ENCODE measurements at places on chromosomes 13 and 19. TPM values are rescaled to one million over a fixed set of nuclear protein-coding genes. Genes with fewer than 3 reads are reported as not detected.

Gene KCNC3
- 25.0 TPM for polyA plus RNA-seq

DNA sequence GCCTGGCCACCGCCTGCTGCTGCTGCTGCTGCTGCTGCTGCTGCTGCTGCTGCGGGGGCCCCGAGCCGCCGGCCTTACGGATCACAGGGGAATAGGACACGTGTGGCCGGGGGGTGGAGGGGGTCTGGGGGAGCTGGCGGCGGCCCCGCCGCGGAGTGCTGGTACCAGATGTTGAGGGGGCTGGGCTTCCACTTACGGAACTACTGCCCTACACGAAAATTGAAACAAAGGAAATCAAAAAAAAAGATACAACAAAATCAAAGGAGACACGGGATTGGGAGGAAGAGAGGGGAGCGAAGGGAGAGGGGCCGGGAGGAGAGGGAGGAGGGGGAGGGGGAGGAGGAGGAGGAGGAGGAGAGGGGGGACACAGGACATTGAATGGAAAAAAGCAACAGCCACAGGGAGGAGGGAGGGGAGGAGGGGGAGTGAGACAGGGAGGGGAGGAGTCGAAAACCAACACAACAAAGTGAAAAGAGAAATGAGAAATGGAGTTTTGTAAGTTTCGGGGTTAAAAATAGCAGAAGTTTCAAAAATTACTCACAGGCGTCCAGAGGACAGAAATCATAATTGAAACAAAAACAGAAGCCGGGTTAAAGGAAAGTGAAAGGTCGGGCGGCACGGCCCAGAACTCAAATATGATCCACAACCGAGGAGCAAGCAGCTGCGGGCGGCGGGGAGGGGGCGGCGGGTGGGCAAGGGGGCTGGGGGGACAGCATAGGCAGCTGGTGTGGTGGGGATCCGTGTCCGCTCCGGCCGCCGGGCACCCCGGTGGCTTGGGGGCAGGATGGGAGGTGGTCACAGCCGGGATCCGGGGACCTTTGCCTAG is 57.8 kb downstream of the IER2 start:
- peak; percentile 75 for DNase-seq

- no peak for DNase-seq
These were observed 45.5 kb downstream of the BRD4 start for GRCh38 chr19:15286688-15287365.

DNA sequence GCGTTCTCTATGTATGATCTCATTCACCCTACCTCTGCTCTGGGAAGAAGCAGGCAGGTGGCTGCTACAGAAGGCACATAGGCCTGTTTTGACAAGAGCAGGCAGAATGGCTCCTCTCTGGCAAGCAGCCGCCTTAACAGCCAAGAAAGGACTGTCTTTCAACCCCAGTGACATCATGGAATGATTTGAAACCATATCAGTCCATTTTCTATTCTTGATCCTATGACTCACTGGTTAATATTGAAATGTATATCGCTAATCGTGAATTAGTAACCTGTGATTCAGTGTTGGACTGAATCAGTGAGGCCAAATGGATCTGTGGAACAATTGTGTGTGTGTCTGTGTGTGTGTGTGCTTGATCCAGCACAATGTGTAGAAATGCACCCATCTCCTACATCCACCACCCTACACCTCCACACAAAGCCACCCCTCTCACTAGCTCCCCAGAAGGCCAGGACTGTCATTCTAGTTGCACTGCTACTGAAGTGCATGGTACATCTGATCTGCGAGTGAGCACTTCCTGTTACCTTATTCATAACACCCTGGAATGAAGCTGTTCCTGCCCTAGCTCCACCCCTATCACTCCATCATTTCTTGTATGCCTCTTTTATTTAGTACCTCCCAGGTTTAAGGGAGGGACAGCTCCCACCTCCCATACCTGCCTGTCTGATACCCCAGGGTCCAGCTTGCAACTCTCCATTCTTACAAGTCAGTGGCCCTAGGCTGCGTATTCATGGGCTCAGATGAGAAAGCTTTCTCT is 460.0 kb downstream of the FOXO1 start:
- DNase-seq, result no peak

DNA sequence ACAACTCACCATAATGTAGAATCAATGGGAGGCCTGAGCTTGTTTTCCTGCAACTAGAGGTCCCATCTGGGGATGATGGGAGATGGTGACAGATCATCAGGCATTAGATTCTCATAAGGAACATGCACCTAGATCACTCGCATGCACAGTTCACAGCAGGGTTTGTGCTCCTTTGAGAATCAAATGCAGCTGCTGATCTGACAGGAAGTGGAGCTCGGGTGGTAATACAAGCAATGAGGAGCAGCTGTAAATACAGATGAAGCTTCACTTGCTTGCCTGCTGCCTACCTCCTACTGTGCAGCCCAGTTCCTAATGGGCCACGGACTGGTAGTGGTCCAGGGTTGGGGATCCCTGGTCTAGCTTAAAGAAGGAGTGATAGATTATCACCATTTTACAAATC is 33.0 kb downstream of the KPNA3 start:
- no peak for DNase-seq

DNA sequence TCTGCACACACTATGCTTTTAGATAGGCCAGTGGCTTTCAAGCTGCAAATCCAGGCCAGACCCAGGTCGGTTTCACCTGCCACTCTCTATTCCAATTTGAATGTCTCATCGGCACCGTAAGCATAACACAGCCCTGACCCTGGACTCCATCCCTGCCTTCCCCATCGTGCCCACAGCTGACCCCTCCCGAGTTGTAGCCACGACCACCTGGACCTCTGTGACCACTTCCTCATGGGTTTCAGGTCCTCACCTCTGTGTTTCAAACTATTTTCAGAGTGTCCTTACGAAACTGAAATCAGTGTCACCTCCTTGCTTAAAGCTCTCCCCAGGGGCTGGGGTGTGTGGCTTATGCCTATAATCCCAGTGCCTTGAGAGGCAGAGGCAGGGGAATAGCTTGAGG is 9.0 kb upstream of the HSH2D start:
- no peak for DNase-seq

- DNase-seq, result no peak
These were observed 1.7 kb downstream of the TBXA2R start for GRCh38 chr19:3604987-3605343.
